ENCODE measurements at places on chromosomes 1 and 21. TPM values are rescaled to one million over a fixed set of nuclear protein-coding genes. Genes with fewer than 3 reads are reported as not detected.

- H3K4me1 ChIP-seq: no peaks in the 10 kb centered on the region
- no peaks in the 10 kb centered on the region for H3K27me3 ChIP-seq
- H3K27ac ChIP-seq: no peak overlapping the region
- H3K4me3 ChIP-seq: no peak overlapping the region
- no peaks in the 10 kb centered on the region for H3K36me3 ChIP-seq
Observed at GRCh38 chr1:116268211-116268610, 104.8 kb upstream of the ATP1A1 start.

GRCh38 chr1:53448241-53448841 lies 10.9 kb upstream of the DMRTB1 start:
- no peak for DNase-seq
- no peaks in the 10 kb centered on the region for H3K36me3 ChIP-seq
- H3K4me3 ChIP-seq: no peak overlapping the region
- H3K27me3 ChIP-seq: no peaks in the 10 kb centered on the region
- H3K27ac ChIP-seq: no peak overlapping the region

CIART gene
- total RNA-seq: 10.6 TPM

GRCh38 chr1:194150242-194150641 lies 963.8 kb upstream of the B3GALT2 start:
- DNase-seq: no peak
- no peaks in the 10 kb centered on the region for H3K4me1 ChIP-seq
- H3K4me3 ChIP-seq: no peak overlapping the region
- H3K27ac ChIP-seq: no peak overlapping the region
- H3K36me3 ChIP-seq: no peaks in the 10 kb centered on the region
- no peaks in the 10 kb centered on the region for H3K27me3 ChIP-seq

GRCh38 chr1:65719391-65719790 lies 73.3 kb upstream of the PDE4B start:
- H3K36me3 ChIP-seq: no peaks in the 10 kb centered on the region
- no peaks in the 10 kb centered on the region for H3K27me3 ChIP-seq
- no peak for DNase-seq
- no peak overlapping the region for H3K27ac ChIP-seq

CELA3B gene
- not detected for total RNA-seq

DNA sequence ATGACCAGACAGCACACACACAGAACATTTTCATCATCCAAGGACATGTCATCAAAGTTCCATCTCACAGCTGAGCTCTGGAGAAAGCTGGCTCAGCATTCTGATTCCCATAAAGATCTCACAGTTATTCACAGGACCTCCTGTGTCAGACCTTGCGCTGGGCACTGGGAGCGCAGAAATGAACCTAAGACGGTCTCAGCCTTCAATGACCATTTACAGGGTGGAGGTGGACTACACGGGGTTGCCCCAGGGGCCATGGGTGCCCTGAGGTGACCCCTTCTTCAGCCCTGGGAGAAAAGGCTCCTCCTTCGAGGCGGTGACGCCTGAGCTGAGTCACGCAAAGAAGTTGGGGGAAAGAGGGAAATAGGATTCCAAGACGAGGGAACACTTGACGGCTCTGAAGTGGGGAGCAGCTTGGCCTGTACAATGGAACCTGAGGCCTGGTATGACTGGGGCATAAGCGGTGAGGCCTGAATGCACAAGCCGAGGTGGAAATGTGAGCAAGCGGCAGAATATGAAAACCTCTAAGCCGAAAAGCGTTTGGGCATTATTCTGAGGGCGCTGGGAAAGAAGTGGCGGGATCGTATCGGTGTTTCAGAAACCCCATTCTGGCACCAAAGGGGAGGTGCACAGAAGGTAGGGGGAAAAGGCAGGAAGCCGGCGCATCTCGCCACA lies 797 bp downstream of the CC2D1B start:
- H3K27ac ChIP-seq: peak overlapping the region; percentile 94
- no peaks in the 10 kb centered on the region for H3K27me3 ChIP-seq
- H3K36me3 ChIP-seq: no peaks in the 10 kb centered on the region
- H3K4me3 ChIP-seq: peak overlapping the region; percentile 96
- peaks cover 9% of the 10 kb centered on the region for H3K4me1 ChIP-seq

All from testis (tissue), 5 donors.